NCI-H2107 (cell line): ENCODE measurements at places on chromosomes 7 and 10.

- no peak for DNase-seq
These were observed 553.5 kb upstream of the C7orf33 start for GRCh38 chr7:148037044-148037443.

DNA sequence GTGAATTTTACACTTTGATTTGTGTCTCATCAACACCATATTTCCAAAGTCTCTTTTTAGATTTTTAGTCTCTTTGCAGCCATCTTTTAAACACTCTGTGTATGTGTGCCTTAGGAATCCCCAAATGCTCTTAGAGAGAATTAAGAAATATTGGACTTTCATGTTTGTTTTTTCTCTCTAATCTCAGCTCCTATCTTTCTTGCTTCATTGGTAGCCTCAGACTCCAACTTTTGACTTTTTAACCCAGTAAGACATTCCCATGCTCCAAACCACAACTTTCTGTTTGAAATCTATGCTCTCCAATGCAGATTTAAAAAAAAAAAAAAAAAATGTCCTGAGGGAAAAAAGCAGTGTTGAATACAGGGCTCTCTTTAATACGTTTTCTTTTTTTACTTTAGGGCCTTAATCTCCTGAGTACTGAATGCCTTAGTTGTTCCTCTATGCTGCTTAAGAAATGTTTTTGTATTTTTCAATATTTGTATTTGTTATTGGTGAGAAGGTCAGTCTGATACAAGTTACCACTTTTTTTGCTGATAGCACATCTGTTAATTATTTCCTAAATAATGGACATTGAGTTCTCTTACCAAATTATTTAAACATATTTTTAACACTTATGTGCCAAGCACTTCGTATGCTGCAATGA lies 489.9 kb downstream of the NXPH1 start:
- no peak for DNase-seq

GRCh38 chr7:116552602-116553001 lies 27.8 kb downstream of the CAV1 start:
- no peak for DNase-seq

- no peak for DNase-seq
These were observed 185.2 kb downstream of the AVL9 start for GRCh38 chr7:32680259-32681173.

- DNase-seq, result no peak
These were observed 987.3 kb downstream of the CCSER2 start for GRCh38 chr10:85315657-85316056.

DNA sequence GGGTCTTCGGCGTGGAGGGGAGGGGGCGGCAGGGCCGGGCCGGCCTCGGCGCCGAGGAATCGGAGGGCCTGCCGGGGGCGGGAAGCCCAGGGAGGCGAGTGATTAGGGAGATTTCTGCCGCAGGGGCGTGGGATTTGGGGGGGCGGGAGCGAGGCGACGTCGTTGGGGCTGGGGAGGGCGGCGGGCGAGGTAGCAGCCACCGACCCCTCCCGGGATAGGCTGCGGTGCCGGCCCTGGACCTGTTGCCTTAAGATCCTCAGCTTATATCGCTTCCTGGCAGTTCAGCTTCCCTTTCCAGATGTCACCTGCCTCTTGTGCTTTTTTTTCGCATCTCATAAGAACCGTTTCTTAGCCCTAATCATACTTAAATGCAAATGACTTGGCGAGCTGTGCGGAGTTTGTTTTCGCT lies 655 bp downstream of the LMTK2 start:
- no peak for DNase-seq

DNA sequence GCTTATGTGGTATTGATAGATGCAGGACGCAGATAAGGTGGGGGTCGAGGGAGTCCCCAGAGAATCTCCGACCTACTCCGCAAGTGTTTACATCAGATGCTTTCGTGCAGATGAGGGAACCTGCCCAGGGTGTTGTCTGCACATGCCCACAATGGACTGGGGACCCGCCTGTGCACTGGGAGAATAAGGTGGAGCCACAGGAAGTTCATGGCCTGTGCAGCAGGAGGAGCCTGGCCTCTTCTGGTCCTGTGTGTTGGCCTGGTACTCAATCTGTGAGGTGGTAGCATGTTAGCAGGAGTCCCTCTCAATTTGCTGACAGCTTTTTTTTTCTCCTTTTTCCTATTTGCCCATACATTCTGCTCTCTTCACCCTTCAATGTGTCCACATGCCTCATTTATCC lies 54.1 kb upstream of the AKR1C1 start:
- no peak for DNase-seq

DNA sequence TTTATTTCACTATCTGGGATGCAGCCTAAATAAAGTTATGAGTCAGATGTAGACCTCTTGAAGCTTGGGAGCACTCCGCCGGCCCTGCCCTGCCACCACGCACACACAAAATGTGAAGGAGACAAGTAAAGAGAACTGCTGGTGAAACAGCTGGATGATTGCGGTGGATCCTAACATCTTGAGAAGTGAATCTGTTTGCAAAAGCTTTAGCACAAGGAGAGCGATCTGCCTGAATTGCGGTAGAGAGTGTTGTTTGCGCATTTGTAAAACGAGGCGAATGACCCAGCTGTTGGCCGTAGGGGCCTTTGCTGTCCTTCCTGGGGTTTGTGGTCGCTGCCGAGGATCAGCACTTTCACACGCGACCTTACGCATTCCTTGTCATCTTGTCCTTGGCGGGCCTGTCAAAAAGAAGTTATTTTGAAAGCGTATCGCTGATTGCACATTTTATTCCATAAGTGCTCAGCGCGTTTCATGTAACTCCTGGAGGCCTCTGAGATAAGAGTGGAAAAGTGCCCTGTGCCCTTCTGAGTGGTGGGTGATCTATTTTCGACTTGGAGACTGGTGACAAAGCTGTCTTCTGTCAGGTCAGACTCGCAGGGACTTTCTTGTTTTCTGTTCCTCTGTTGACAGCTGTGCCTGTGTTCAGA lies 40.8 kb downstream of the RBM20 start:
- DNase-seq, result no peak

- DNase-seq, result no peak
These were observed 73.2 kb upstream of the ST8SIA6 start for GRCh38 chr10:17527514-17528146.

DNA sequence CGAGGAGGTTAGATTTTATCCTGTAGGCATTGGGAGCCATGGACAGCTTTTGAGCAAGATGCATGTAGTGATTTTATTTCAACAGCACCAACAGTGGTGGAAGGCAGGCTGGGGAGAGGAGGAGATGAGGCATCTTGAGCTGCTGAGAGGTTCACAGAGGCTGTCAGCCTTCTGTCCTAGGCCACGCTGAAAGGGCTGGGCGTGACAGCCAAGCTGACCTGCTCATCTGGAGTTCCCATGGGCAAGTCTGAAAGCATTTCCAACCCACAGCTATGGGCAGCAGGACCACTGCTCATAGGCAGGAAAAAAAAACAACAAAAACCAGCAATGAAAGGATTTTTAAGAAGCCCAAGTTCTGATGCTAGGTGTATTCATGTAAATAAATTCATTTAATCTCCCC lies 7.7 kb downstream of the NEURL1 start:
- DNase-seq, result no peak

- DNase-seq, result no peak
These were observed at the start of gene UBTD1 for GRCh38 chr10:97498841-97499560. UBTD1 (plus strand) TSS chr10:97498924; CDS start chr10:97499204, 280 bp downstream.

- DNase-seq, result no peak
These were observed 59.1 kb upstream of the PPP2R2D start for GRCh38 chr10:131841661-131842139.

DNA sequence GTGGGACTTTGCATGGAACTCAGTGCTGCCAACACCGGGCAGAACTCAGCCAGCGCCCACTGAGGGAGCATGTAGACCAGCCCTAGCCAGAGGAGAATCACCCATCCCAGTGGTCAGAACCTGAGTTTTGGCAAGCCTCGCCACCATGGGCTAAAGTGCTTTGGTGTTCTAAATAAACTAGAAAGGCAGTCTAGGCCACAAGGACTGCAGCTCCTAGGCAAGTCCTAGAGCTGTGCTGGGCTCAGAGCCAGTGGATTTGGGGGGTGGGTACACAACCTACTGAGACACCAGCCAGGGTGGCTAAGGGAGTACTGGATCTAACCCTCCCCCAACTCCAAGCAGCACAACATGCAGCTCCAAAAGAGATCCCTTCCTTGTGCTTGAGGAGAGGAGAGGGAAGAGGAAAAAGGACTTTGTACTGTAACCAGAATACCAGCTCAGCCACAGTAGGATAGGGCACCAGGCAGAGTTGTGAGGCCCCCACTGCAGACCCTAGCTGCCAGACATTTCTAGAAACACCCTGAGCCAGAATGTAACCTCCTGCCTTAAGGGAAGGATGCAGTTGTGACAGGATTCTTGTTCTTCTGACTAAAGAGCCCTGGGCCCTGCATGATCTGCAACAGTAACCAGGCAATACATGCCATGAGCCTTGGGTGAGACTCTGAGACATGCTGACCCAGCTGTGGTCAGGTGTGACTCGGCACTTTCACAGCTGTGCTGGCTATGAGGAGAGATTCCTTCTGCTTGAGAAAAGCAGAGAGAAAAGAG lies 24.4 kb downstream of the GSDME start:
- no peak for DNase-seq

- no peak for DNase-seq
These were observed 367.3 kb upstream of the ZWINT start for GRCh38 chr10:56728349-56728748.

GRCh38 chr7:99562832-99563231 lies 4.4 kb downstream of the ZNF655 start:
- DNase-seq, result no peak

- DNase-seq, result no peak
These were observed 461.5 kb upstream of the COBL start for GRCh38 chr7:51778121-51778520.

GRCh38 chr10:98244586-98244985 lies 23.4 kb downstream of the LOXL4 start:
- no peak for DNase-seq

DNA sequence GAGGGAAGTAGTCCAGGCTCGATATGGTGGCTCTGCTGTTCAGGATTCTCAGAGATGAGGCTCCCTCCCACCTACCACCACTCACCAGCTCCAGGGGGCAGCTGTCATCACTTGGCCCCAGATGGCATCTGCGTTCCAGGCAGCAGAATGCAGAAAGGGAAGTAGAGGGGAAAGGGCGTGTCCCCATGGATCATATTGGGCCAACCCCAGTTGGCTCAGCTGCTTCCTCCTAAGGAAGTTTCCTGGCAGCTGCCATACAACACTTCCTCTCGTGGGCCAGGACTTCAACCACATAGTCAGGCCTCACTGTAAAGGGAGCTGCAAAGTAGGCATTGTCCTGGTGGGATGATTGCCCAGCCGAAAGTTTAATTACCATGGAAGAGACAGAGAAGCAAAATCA lies 1.6 kb upstream of the TEX36 start:
- DNase-seq, result no peak

GRCh38 chr7:32871624-32872371 lies 19.8 kb downstream of the KBTBD2 start:
- no peak for DNase-seq

- no peak for DNase-seq
These were observed 64.6 kb upstream of the KCNMA1 start for GRCh38 chr10:77702166-77702565.

DNA sequence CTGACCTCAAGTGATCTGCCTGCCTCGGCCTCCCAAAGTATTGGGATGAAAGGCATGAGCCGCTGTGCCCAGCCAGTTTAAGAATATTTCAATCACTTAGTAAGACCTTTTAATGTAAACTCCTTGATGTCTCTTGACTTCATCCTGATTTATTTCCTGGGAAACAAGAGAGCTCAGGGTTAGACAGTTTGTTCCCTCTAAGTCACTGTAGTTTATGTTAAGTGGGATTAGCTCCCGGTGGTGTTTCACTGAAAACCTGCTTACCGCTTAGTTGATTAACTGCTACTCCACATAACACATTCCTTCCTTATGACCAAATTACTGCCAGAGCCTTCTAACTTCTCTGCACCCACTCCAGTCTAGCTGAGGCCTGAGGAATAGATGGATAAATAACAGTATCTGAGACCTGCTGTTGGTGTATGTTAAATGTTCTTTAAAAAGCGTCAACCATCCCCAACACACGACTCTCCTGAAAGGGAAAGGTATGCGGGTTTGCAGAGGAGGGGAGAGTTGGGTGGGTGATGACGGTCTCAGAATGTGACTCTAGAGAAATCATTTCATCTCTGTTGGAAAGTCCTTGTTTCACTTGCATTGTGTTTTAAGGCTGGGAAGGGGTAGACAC lies 48.7 kb downstream of the CREB3L2 start:
- no peak for DNase-seq

GRCh38 chr7:32116436-32116835 lies 46.2 kb upstream of the PDE1C start:
- no peak for DNase-seq

GRCh38 chr10:90983914-90984549 lies 63.1 kb upstream of the ANKRD1 start:
- DNase-seq, result no peak

GRCh38 chr10:132929953-132930548 lies 12.3 kb downstream of the CFAP46 start:
- no peak for DNase-seq

DNA sequence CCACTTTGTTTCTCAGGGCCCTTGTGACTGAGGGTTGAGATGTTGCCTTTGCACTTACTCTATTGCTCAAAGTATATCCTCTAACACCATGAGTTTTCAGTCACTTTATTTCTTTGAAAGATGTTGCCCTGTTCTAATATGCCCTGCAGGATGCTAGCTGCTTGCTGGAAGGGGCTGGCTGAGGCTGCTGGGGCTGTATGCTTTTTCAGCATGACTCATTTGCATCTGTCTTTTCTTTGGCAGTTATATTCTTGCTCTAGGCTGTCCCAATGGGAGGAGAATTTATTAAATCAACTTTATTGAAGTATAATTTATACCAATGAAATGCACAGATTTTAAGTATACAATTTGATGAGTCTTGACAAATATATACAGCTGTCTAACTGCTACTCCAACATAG lies 157.7 kb downstream of the PLPP4 start:
- no peak for DNase-seq

- no peak for DNase-seq
These were observed 158.5 kb downstream of the GALNT17 start for GRCh38 chr7:71290452-71290851.

DNA sequence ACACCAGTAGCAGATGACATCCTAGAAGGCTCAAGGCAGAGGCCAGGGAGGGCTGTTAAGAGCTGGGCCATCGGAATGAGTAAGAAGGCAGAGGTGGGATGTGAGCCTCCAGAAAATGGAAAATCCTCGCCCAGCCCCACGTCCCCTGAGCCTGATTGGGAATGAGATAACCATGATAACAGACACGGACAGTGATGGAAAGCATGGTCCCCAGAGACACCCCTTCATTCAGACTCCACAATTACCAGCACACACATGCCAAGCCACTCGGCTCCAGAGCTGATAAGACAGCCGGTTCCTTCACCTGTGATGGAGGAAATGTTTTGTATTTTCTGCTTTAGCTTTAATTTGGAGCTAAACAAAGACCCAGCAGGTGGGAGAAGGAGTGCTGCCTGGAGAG lies 106.0 kb downstream of the GRID1 start:
- peak; percentile 38 for DNase-seq

DNA sequence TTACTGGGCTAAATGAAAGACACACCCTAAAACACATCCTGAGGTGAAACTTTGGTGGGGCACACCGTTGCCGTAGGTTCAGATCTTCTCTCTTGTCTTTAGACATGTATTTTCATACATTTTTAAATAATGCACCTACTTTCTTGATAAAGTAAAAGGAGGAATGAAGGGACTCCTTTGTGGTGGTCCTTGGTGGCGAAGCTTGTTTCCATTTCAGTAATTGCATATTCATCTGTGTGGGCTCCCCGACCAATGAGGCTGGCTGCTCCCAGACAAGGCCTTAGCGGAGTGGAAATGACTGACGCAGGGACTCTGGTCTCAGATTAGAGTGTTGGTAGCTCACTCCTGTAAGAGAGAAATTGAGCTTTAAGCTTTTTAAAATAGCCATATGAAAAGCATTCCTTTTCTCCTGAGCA lies 815 bp downstream of the CCSER2 start:
- no peak for DNase-seq

- DNase-seq, result no peak
These were observed 43.6 kb upstream of the KLF6 start for GRCh38 chr10:3828404-3829155.
